Activated T-helper 1 cell treated with anti-CD3 and anti-CD28 coated beads, Interleukin-2, amount 50 U/mL, for 16 hours (primary cell): ENCODE measurements at places on chromosomes 13 and 19.

DNA sequence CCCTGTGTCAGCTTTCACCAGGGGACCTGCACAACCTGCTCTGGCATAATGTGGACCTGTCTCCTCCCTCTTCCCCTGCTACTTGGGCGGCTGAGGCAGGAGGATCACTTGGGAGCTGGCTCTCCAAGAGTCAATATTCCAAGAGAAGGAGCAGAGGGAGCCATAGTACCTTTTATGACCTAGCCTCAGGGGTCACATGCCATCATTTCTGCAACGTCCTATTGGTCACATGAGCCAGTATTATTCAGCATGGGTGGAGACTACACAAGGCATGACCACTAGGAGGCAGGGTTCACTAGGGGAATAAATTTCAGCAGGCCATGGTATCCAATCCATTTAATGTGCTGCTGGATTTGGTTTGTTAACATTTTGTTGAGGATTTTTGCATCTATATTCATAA is 12.0 kb upstream of the SHFL start:
- DNase-seq = no peak

DNA sequence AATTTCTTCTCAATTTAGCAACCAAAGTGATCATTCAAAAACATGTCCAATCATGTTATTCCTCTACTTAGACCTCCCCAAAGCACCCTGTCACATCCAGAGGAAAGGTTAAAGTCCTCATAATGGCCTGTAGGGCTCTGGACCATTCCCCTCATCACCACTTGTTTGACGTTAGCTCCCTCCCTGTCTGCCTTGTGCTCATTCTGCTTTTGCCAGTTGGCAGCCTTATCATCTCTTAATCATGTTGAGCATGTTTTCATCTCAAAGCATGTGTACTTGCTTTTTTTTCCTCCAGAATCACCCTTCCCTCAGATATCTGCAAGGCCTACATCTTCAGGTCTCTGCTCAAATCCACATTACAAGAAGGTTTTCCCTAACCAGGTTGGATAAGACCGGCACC is 25.9 kb downstream of the UBAC2 start:
- no peak for DNase-seq

GRCh38 chr13:66586489-66586888 is 643.6 kb downstream of the PCDH9 start:
- no peak for DNase-seq

GRCh38 chr13:30816736-30817135 is 81.4 kb downstream of the ALOX5AP start:
- DNase-seq = no peak

GRCh38 chr19:751501-752341 is 809 bp downstream of the MISP start:
- DNase-seq = no peak

GRCh38 chr19:6014551-6015135 is 36.7 kb upstream of the RANBP3 start:
- DNase-seq = no peak

DNA sequence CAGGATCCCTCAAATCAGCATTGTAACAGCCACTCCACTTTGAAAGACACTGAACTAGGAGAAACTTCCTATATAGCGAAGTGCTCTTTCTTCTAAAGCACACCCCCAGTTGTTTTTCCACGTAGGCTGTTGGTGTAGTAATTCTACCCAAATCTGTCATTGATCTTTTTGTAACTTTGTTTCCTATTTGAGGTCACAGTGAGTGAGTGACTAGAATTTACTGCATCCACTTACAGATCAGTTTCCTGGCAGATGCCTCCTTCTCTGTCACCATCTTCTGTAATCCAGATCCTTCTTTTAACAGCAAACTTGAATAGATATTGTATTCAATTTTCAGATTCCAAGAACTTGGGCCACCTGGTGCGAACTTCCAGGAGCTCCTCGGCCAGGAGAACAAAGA is 15.3 kb downstream of the ZAR1L start:
- no peak for DNase-seq

DNA sequence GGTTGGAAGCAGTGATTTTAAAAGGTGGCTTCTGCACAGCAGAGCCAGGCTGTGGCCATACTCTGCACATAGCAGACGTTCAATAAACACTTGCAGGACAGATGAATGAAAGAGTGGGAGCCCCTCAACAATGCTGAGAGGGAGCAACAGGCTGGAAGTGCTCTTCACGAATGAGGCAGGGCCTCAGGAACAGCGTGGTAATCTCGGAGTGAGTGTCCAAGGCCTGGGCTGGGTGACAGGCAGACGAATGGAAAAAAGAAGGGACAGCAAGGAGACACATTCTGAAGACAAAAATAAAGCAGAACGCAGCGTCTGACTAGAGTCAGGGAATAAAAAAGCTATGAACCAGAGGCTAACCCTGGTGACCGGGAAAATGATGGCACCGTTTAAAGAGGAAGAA is 11.1 kb downstream of the GJA3 start:
- DNase-seq = no peak

DNA sequence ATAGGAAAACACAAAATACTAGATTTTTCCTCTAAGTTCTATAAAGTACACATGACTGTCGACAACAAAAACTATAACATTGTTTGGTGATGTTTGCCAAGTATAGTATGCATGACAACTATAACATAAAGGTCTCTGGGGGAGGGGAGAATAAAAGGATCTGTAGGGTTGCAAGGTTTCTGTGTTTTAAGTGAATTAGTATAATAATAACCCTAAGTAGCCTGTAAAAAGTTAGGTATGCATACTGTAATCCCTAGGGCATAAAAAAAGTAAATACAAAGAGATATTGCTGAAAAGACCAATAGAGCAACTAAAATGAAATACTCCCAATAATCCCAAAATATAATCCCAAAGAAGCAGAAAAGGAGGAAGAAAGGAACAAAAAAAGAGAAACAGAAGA is 14.6 kb downstream of the MYCBP2 start:
- DNase-seq = no peak

- DNase-seq = no peak
Measured at GRCh38 chr19:35392742-35393715, 22.2 kb downstream of the GPR42 start.

DNA sequence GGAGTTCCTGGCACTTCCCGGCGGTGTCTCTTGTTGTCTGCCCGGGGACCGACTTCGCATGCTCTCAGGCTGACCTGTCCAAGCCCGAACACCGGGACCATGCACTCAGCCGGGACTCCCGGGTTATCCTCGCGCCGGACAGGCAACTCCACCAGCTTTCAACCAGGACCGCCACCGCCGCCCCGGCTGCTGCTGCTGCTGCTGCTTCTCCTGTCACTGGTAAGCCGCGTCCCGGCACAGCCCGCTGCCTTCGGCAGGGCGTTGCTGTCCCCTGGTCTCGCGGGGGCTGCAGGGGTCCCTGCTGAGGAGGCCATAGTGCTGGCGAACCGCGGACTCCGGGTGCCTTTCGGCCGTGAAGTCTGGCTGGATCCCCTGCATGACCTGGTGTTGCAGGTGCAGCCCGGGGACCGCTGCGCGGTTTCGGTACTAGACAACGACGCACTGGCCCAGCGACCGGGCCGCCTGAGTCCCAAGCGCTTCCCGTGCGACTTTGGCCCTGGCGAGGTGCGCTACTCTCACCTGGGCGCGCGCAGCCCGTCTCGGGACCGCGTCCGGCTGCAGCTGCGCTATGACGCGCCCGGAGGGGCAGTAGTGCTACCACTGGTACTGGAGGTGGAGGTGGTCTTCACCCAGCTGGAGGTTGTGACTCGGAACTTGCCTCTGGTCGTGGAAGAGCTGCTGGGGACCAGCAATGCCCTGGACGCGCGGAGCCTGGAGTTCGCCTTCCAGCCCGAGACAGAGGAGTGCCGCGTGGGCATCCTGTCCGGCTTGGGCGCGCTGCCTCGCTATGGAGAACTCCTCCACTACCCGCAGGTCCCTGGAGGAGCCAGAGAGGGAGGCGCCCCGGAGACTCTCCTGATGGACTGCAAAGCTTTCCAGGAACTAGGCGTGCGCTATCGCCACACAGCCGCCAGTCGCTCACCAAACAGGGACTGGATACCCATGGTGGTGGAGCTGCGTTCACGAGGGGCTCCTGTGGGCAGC is 661 bp downstream of the FREM2 start:
- no peak for DNase-seq

DNA sequence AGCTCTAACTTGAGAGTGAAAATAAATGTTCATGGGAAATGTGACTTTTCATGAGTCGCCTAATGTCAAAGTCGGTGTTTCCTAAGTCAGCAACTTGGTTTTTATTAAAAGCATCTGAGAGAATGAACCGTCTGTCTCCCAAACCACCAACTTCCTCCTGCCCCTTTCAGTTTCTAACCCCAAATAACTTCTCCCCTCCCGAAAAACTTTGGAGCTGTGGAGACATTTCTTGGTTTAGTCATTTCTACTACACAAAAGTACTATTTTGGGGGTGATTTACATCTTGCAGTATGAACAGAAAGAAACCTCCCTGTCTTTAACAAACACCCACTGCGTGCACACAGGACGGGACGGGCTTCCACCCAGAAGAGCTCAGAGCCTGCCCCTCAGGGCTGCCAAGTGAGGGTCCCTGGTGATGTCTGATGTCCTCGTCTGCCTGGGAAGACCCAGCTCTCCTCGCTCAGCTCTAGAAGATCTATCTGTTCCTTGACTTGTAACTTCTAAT is 65.0 kb downstream of the RASA3 start:
- DNase-seq = no peak

- DNase-seq = no peak
Measured at GRCh38 chr13:112244061-112244460, 132.1 kb upstream of the SPACA7 start.

GRCh38 chr13:69496981-69497380 is 610.6 kb upstream of the ATXN8OS start:
- no peak for DNase-seq

GRCh38 chr13:107665926-107666458 is 549.3 kb downstream of the LIG4 start:
- DNase-seq = no peak

GRCh38 chr19:50820549-50821247 is 2.9 kb downstream of the KLK1 start:
- DNase-seq = no peak
